CMK (cell line): ENCODE measurements at places on chromosomes 16 and 17.

DNA sequence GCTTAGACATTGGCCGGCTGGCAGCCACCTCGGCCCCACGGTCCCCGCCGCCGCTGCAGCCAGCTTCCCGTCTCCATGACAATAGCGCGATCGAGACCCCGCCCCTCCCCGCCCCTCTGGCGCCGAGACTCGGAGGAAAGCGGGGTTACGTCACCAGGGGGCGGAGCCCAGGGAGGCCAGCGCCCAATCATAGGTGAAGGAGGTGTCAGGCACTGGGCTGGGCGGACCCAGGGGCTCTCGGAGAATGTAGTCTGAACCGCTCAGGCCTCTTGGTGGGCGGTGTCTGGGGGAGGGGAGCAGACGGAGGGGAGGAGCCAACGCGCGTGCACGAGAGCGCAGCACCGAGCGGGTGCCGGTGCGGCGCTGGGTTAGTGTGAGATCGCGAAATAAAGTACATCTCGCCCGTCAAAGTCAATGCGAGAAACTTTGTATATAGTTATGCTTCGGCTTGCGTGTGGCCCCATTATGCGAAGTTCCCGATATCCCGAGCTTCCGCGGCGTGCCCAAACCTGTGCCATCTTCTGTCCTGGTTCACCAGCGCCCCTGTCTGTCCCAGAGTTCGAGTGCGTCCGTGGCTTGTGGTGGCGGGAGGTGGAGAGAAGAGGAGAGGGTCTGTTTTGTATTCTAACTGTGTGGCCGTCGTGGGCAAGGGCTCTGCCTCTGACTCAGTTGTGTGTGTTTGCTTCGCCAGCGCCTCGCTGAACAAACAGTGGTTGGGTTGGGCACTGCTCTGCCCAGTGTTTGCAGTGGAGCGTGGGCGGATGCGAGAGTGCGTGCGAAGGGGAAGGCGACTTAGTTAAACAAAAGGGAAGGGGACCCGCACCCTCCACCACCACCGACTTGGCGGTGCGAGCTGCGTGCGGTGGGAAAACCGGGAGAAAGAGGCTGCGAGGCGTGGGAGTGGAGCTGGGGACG is 1.3 kb upstream of the IRX5 start:
- peak; percentile 95 for DNase-seq

- no peak for DNase-seq
Observed at GRCh38 chr17:44796731-44797130, 33.4 kb downstream of the GJC1 start.

DNA sequence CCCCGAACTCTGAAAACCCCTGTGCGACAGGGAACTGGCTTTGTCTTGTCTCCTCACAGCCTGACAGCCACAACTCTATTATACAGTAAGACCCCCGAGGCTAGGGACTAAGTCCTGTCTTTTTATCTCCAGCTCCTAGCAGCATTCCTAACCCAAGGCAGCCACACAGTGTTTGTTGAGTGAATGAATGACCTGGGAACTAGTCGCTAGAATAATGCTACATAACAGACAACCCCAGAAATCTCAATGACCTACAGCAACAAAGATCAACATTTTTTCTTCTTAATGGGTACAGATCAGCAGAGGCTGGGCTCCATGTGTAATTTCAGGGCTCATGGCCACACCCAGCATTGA is 71.4 kb upstream of the TNRC6C start:
- DNase-seq: no peak

GRCh38 chr17:53335443-53335842 is 487.3 kb upstream of the KIF2B start:
- DNase-seq: no peak

DNA sequence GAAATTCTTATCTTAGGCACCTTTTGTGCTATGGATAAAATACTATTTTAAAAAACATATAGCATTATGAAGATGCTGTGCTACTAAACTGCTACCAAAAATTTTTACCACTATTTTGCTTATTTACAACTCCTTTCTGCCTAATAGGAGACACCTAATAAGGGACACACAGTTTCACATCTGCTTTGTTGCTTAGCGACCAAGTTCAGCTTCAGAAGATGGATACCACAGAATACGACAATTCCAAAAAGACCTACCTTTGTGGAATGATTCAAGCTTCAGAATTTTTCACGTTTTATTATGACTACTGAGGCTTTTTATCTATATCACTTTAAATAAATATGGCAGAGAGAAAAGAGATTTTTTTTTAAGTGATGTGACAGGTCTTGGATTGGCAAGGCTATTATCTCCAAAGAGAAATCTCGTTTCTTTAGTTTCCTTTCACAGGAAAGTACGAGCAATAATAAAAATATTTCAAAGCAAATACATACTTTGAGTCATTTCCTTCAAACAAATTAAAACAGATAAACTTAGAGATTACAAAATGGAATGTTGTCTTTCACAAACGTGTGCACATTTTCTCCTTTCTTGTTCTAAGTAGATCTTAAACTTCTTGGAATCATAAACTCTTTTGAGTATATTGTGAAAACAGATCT is 35.4 kb downstream of the SPAG9 start:
- no peak for DNase-seq

- no peak for DNase-seq
Observed at GRCh38 chr17:27398691-27399090, 57.6 kb upstream of the KSR1 start.

DNA sequence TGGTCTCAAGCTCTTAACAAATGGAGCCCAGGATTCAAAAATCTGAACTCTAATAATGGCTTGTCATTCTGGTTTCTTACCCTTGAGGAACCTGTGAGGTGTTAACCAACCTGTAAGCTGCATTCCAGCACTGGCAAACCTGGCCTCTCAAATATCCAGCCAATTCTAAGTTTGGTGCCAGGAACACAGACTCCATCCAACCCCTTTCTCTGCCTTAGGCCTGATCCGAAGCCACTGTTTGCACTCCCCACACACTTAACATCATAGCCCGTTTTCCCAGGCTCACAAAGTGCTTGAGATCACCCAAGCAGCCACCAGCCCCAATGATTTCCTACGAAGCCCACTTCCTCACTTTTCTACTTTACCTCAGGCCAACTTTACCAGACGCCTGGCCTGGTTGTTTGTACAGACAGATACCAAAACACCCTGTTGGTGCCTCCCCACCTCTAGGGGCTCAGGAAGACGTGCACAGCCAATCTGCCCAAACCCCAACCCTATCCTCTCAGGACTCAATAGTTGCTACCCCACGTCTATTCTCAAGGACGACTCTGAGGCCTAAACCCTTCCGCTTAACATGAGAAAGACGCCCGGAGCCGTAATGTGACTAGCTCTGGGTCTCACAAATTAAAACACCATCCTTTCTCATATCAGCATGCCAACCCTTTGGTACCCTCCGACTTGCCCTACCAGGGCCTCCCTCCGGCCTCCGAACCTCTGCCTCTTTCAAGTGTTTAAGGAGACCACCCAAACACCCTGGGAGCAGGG is 3.2 kb upstream of the PER1 start:
- no peak for DNase-seq

DNA sequence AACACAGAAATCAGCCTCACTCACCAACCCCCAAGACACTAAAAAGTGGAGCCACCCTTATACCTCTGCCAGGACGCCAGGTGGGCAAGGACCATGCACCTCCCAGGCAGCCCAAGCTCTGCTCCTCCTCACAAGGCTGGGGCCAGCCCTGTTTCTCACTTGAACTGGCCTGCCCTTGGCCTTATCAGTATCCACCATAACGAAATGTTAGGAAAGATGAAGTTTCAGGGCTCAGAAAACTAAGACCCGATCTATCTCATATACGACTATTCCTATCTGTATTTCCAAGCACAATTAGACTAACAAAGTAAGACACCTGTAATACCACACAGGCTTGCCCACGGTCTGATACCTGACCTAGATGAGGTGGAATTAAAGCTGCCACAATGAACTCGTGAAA is 6.9 kb downstream of the FBXO31 start:
- DNase-seq: no peak

GRCh38 chr17:72558971-72559476 is 438.2 kb downstream of the SOX9 start:
- no peak for DNase-seq

DNA sequence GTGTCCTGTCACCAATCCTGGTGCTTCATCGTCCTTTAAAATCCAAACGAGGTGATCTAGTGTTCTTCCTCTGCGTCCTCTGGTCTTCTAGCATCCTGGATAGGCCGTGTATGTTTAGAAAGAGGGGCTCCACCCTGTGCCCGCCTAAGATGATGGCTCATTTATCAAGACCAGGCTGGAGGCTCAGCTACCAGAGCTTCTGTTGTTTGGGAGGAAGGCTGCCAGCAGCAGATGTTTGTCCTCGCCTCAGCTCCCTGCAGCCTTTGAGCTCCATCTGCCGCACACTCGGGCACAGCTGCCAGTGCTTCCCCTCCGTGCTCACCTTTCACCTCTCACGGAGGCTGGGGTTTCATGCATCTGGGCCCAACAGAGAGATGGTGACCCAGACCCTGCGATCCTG is 954.7 kb upstream of the RBFOX1 start:
- no peak for DNase-seq

DNA sequence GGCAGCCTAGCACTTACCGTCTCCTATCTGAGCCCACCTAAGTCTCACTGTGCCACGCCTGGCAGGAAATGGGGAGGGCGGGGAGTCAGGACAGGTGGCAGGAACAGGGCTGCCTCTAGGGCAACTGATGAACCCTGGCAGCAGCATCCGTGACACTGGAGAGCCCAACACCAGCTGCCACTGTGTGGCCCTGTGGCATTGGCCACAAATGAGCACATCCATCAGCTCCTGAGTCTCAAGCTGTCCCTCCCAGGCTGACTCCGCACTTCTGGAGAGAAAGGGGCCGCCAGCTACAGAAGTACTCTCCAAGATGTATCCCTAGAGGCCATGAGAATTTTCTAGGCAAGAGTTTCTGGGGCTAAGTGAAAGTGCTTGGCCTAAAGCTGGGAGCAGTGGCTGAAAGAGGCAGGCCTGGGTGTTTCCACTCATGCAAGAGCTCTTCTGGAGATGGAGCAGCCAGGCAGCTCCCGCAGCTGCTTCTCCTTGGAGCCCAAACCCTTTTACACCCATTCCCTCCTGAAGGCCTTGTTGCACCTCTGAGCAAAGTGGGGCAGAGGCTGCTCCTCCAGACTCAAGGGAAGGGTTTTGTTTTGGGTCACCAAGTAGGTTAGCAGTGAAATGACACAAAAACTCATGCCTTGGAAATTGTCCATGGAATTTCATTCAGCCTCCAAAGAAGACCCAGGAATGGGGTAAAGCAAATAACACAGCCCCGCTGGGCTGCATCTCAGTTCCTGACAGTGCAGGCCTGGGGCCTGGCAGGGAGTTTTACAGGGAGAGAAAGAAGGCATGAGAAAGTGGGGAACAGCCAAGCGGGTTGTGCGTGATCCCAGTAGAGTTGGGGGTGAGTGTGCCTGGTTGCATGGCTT is 25.8 kb downstream of the PEMT start:
- DNase-seq: no peak

DNA sequence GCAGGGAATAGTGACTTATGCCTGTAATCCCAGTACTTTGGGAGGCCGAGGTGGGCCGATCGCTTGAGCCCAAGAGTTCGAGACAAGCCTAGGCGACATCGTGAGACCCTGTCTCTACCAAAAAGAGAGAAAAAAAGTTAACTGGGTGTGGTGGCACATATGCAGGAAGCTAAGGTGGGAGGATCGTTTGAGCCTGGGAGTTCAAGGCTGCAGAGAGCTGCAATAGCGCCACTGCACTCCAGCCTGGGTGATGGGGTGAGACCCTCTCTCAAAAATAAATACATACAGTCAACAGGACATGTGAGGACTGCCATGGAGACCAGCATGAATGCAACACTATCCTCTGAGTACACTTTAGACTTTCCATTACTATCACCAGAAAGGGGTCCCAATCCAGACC is 15.4 kb upstream of the ST6GALNAC2 start:
- DNase-seq: no peak

DNA sequence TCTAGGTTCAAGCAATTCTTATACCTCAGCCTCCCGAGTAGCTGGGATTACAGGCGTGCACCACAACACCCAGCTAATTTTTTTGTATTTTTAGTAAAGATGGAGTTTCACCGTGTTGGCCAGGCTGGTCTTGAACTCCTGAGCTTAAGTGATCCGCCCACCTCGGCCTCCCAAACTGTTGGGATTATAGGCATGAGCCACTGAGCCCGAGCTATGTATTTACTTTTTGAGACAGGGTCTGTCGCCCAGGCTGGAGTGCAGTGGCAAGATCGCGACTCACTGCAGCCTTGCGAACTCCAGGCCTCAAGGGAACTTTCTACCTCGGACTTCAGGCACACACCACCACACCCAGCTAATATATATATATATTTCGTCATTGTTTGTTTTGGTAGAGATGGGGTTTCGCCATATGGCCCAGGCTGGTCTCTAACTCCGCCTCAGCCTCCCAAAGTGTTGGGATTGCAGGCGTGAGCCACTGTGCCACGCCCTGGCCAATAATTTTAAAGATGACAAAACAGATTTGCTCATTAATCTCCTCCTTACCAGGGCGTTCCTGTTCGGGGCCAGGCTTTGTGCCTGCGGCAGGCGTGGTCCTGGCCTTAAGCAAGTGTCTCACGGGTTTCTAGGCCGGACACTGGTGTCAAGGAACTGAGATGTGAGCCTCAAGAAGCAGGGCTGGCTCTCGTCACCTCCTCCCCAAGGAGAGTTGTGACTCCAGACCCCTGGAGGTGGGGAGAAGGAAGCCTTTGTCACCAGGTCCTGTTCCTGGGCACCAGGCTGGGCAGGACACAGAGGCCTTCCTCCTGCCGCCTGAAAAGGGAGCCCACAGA is 4.3 kb upstream of the NPW start:
- DNase-seq: no peak

GRCh38 chr16:89973654-89974335 is 25.2 kb downstream of the DEF8 start:
- DNase-seq: no peak

DNA sequence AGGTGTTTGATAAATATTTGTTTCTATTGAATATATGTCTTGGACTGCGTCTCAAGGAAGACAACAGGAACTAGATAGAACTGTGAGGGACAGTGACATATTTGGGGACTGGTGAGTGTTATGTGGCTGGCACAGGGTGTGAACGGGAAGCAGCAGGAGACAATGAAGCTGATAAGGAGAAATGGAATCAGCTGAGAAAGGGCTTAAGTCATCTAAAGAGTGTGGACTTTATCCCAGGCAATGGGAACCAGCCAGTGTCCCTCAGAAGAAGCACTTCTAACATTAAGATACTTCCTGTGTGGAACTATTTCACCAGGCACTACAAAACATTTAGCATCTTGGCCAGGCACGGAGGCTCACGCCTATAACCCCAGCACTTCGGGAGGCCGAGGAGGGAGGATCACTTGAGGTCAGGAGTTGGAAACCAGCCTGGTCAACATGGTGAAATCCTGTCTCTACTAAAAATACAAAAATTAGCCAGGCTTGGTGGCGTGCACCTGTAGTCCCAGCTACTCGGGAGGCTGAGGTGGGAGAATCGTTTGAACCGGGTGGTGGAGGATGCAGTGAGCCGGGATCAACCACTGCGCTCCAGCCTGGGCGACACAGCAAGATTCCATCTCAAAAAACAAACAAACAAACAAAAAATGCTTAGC is 41.2 kb downstream of the ARHGAP17 start:
- DNase-seq: peak; percentile 32

DNA sequence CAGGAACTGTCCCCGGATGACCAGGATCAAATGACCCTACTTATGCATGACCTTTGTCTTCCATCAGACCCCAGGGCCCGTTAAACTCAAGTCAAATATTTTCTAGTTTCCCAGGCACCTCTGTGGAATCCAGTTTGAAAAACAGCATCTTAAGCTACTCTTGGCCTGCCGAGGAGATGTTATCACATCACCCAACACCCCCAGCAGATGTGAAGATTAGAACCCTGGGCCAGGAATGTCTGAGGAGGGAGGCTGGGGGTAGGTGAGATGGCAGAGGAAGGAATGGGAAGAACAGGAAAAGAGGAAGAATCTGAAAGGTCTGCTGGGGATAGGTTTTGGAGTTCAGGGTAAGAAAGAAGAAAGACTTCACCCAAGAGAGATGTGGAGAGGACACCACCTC is 79.2 kb downstream of the AXIN2 start:
- DNase-seq: no peak

- peak; percentile 20 for DNase-seq
Observed at GRCh38 chr16:74942977-74943918, 41.7 kb downstream of the WDR59 start.
